ENCODE measurements at places on chromosomes 5 and 9. TPM values are rescaled to one million over a fixed set of nuclear protein-coding genes. Genes with fewer than 3 reads are reported as not detected.

GRCh38 chr9:98488571-98489312 lies 220.0 kb downstream of the GABBR2 start:
- H3K27ac ChIP-seq = no peak overlapping the region
- H3K36me3 ChIP-seq = no peaks in the 10 kb centered on the region
- no peak overlapping the region for H3K4me3 ChIP-seq
- no peaks in the 10 kb centered on the region for H3K4me1 ChIP-seq

- no peak overlapping the region for H3K27ac ChIP-seq
- no peaks in the 10 kb centered on the region for H3K4me1 ChIP-seq
- H3K4me3 ChIP-seq = no peak overlapping the region
- no peaks in the 10 kb centered on the region for H3K36me3 ChIP-seq
- H3K27me3 ChIP-seq = no peaks in the 10 kb centered on the region
- DNase-seq = no peak
These were observed 137.8 kb downstream of the LPAR1 start for GRCh38 chr9:110900456-110900855.

- no peak overlapping the region for H3K4me3 ChIP-seq
- DNase-seq = no peak
- peaks cover 25% of the 10 kb centered on the region for H3K4me1 ChIP-seq
- no peak overlapping the region for H3K27ac ChIP-seq
- H3K27me3 ChIP-seq = no peaks in the 10 kb centered on the region
These were observed 14.6 kb downstream of the MRPS27 start for GRCh38 chr5:72305194-72306142.

DNA sequence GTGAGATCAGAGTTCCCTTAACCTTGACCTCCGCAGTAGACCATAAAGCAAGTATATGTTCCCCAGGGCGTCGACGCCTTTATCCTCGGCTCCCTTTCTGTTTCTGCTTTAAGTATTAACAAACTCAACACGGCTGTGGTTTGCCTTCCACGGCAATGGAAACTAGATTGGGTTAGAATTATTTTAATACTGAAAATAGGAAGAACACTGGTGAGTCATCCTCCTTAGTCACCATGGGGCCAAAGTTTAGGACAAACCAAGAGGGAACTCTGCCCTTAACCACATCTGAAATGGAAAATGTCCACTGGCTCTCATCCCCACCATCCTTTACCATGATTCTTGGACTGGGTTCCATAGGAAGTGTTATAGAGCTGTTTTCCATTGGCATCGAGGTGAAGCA lies 386.1 kb downstream of the ACTL7B start:
- peaks cover 2% of the 10 kb centered on the region for H3K27me3 ChIP-seq
- no peaks in the 10 kb centered on the region for H3K36me3 ChIP-seq
- DNase-seq = no peak
- H3K27ac ChIP-seq = no peak overlapping the region
- H3K4me3 ChIP-seq = no peak overlapping the region

DNA sequence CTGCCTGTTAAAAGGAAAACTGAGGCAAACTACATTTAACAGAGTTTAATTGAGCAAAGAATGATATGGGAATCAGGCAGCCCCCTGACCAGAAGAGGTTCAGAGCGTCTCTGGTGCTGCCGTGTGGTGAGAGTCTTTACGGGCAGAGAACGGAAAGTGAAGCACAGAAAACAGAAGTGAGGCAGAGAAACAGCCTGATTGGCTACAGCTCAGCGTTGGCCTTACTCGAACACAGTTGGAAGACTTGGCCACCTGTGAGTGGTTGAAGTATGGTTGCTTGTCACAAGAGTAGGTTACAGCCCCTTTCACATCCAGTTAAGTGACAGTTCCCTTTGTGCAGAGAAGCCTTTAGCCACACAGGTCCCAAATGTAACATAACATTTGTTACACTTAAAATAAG lies 16.9 kb upstream of the FBP1 start:
- H3K27ac ChIP-seq = peak overlapping the region; percentile 74
- peak overlapping the region; percentile 79 for H3K4me3 ChIP-seq
- no peaks in the 10 kb centered on the region for H3K36me3 ChIP-seq
- DNase-seq = no peak

DNA sequence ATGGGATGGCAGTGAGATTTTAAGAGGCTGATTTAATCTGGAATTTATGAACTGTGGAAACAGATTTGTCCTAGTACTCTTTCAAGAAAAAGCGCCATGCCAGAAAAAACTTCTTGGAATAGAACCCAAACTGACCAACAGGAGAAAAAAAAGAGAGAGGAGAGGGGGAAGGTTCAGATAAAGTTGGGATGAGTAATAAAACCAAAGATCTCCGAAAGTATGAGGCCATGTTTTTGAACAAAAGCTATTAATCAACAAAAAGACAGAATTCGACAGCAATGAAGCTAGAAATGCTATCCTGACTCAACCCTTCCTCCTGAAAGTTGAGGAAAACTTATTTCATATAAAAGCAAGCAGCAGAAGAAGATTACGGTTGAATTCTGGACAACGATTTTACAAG lies 135.5 kb downstream of the CEMIP2 start:
- no peak overlapping the region for H3K27ac ChIP-seq
- no peaks in the 10 kb centered on the region for H3K36me3 ChIP-seq
- H3K4me3 ChIP-seq = no peak overlapping the region
- H3K4me1 ChIP-seq = peaks cover 10% of the 10 kb centered on the region
- H3K27me3 ChIP-seq = peaks cover 11% of the 10 kb centered on the region
- no peak for DNase-seq

The S1PR3 gene
- total RNA-seq = not detected

- H3K27ac ChIP-seq = no peak overlapping the region
- no peak for DNase-seq
- H3K4me1 ChIP-seq = no peaks in the 10 kb centered on the region
These were observed 246.0 kb downstream of the YTHDC2 start for GRCh38 chr5:113759505-113759904.

DNA sequence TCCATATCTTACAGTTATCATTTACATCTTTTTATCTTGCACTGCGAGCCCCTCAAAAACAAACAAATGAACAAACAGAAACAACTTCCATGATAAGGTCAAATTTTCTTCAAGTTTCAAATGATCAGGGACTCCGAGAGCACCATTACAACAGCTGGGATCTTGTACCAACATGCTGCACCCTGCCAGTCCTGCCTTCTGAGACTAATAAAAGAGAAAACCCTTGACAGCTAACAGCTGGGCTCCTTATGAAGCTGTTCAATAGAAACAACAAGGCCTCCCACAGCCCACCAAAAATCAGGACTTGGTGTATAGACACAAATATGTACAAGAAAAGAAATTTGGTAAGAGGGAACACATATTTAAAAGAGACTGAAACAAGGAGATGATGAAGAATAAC lies 985.3 kb upstream of the DMAC1 start:
- no peak overlapping the region for H3K4me3 ChIP-seq
- H3K27ac ChIP-seq = no peak overlapping the region
- H3K27me3 ChIP-seq = no peaks in the 10 kb centered on the region
- DNase-seq = no peak
- H3K4me1 ChIP-seq = no peaks in the 10 kb centered on the region
- no peaks in the 10 kb centered on the region for H3K36me3 ChIP-seq

The PLAC8L1 gene
- not detected for total RNA-seq

DNA sequence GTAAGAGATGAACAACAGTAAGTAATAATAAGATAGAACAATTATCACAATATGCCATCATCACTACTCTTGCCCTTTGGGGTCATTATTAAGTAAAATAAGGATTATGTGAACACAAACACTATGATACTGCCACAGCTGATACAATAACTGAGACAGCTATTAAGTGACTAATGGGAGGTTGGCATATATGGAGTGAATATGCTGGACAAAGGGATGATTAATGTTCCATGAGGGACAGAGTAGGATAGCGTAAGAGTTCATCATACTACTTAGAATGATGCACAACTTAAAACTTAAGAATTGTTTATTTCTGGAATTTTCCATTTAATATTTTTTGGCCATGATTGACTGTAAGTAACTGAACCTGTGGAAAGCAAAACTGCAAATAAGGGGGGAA lies 16.6 kb downstream of the POU5F2 start:
- H3K36me3 ChIP-seq = no peaks in the 10 kb centered on the region
- H3K27me3 ChIP-seq = no peaks in the 10 kb centered on the region
- peaks cover 3% of the 10 kb centered on the region for H3K4me1 ChIP-seq

- H3K4me1 ChIP-seq = peaks cover 12% of the 10 kb centered on the region
- H3K4me3 ChIP-seq = no peak overlapping the region
- no peaks in the 10 kb centered on the region for H3K27me3 ChIP-seq
- no peak overlapping the region for H3K27ac ChIP-seq
- no peak for DNase-seq
These were observed 6.2 kb downstream of the NOL6 start for GRCh38 chr9:33467526-33467925.

The TLE4 gene
- total RNA-seq = 62.4 TPM

The FGF1 gene
- not detected for total RNA-seq

GRCh38 chr5:176171171-176171760 lies 67.0 kb upstream of the SIMC1 start:
- H3K36me3 ChIP-seq = no peaks in the 10 kb centered on the region
- no peak for DNase-seq
- no peak overlapping the region for H3K4me3 ChIP-seq
- no peak overlapping the region for H3K27ac ChIP-seq
- peaks cover 1% of the 10 kb centered on the region for H3K4me1 ChIP-seq

DNA sequence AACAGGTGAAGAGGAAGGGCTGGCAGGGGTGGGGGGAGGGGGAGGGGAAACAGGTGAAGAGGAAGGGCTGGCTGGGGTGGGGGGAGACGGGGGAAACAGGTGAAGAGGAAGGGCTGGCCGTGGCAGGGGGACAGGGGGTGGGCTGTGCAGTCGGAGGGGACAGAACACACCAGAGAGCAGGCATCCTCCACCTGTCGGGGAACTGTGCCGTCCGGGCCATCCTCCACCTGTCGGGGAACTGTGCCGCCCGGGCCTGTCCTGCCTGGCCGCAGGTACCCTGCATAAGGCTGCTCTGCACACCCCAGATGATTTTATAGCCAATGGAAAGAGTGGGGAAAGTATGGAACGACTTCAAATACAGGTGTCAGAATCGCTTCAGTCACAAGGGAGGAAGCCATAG lies 32.5 kb upstream of the PPP1R26 start:
- H3K36me3 ChIP-seq = no peaks in the 10 kb centered on the region
- no peaks in the 10 kb centered on the region for H3K4me1 ChIP-seq
- peaks cover 4% of the 10 kb centered on the region for H3K27me3 ChIP-seq
- H3K27ac ChIP-seq = no peak overlapping the region
- no peak for DNase-seq

DNA sequence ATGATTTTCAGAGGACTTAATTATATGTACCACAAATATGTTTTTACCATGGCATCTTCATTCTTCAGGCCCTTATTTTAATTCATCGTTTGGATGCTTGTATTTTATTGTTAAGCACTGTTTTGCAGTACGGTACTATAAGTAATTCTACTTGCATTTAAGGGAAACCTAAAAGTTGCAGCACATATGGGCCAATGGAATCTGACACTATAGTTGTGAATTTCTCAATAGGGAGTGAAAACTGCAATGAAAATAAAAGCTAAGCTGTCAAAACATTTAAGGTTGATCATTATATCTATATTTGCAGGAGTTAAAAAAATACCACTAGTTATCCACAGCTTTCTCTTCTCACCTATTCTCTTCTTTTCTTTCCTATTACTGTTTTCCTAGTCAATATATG lies 1071.8 kb downstream of the MAT2B start:
- no peaks in the 10 kb centered on the region for H3K4me1 ChIP-seq
- no peaks in the 10 kb centered on the region for H3K27me3 ChIP-seq
- no peaks in the 10 kb centered on the region for H3K36me3 ChIP-seq
- no peak for DNase-seq

DNA sequence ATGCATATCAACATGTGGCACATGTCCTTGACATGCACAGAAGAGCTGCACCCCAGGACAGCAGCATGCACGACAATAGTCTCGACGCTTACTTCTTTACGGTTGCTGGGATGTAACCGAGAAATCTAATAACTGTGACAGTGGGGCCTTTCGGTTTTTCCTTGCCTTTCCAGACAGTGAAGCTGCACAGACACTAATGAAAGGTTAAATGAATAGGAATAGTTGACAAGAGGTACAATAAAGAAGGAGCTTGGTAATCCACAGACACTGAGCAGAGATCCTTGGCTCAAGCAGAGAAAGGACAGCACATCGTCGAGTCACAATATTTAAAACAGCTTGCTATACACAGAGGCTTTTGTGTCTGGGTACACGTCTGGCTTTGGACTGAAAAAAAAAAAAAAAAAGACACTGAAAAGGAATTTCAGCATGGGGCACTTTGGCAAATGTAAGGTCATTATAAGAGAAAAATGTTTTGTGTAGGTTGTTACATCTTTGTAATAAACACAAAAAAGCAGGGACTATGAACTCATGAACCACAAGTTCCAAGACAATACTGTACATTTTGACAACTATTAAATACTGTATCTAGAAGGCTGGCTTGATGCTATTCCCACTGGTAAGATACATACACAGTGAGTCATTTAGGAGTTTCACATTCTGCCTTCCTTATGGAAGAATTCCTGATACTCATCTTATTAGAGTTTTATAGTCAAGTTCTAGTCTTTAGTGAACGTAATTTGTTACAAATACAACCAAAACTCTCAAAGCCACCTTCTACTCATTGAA lies 5.6 kb downstream of the BNC2 start:
- no peak overlapping the region for H3K4me3 ChIP-seq
- H3K36me3 ChIP-seq = no peaks in the 10 kb centered on the region
- H3K27ac ChIP-seq = no peak overlapping the region
- no peaks in the 10 kb centered on the region for H3K4me1 ChIP-seq

GRCh38 chr5:144698484-144698883 lies 527.8 kb downstream of the KCTD16 start:
- H3K4me1 ChIP-seq = no peaks in the 10 kb centered on the region
- no peaks in the 10 kb centered on the region for H3K27me3 ChIP-seq
- no peak overlapping the region for H3K27ac ChIP-seq
